ENCODE measurements at places on chromosomes 2 and 18.

- ATAC-seq, result no peak
Measured at GRCh38 chr2:209495855-209496585, 72.2 kb downstream of the MAP2 start.

DNA sequence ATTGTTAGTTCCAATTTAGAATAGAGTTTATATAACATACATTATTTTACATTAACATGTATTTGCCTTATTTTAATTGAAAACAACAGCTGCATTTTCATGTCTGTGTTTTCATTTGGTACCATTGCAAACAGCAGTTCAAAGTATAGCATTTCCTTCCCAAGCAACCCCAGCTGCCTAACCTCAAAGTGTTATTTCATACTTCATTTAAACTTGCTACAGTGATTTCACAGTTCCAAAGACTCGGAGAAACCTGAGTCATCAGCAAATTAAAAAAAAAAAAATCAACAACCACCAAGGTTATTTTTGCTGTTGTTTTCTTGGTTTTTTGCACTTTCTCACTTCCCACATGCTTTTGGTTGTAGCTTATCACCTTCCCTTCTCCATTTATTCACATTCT, 236.5 kb upstream of the SPHKAP start:
- ATAC-seq, result no peak

- no peak for ATAC-seq
Measured at GRCh38 chr2:222743251-222743812, 71.9 kb downstream of the MOGAT1 start.

DNA sequence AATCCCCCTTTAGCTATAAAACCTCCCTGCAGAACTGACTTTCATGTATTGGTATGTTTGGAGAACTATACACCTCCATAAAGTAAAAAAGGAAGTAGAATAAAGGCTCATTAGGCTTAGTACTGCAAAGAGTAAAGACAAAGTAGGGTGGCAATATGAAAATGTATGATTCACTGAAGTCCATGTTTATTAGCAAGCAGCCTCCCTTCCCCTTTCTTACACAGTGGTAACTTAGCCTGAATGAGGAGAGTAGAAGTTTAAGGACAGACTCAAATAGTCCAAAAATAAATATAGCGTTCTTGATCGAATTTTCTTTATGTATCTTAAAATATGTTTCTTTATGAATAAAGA, 1.5 kb downstream of the ZNF804A start:
- no peak for ATAC-seq

GRCh38 chr18:55353806-55354205, 234.2 kb downstream of the TCF4 start:
- no peak for ATAC-seq

GRCh38 chr18:58541146-58541788, 87.6 kb downstream of the ALPK2 start:
- no peak for ATAC-seq

GRCh38 chr18:54712306-54712705, 116.0 kb upstream of the RAB27B start:
- ATAC-seq, result peak; percentile 76

Data from activated T-helper 17 cell treated with anti-CD3 and anti-CD28 coated beads, Interleukin-2, amount 50 U/mL, for 72 hours (primary cell).